IPS DF 19.7 (cell line): ENCODE measurements at places on chromosomes 11 and 22.

DNA sequence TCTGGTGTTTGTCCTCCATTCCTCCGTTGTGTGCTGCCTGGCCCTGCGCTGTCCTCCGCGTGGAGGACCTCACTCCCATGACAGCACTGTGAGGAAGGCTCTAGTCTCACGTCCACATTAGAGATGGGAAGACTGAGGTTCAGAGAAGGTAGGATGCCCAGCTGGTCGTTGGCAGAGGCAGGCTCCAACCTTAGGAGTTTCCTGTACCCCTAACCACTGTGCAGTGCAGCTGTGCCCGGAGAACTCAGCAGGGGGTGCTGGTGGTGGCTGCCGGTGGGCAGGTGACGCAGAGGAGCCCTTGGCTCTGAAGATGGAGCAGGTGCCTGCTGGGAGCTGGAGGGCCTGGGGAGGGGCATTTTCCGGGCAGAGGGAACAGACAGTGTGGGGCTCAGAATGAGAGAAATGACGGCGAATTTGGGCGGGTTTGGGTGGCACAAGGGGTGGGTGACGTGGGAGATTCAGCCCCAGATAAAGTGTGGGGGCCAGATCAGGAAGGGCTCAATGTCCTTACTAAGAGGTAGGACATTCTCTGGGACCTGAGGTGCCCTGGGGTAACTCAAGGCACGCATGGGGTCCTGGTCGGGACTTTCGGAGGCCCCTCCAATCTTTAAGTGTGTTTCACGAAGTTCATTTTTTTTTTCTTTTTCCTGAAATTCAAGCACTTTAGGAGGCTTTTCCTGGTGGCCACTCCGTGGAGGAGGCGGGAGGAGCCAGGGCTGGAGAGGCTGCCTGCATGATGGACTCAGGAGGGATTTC is 535.0 kb downstream of the TBC1D22A start:
- DNase-seq = no peak

- DNase-seq = no peak
Observed at GRCh38 chr11:47478651-47479329, 29.9 kb upstream of the RAPSN start.

GRCh38 chr11:35143297-35144135 is 4.5 kb downstream of the CD44 start:
- no peak for DNase-seq

GRCh38 chr11:11370962-11371303 is 17.9 kb upstream of the CSNK2A3 start:
- DNase-seq = no peak

- DNase-seq = no peak
Observed at GRCh38 chr11:27640954-27641353, 59.3 kb downstream of the BDNF start.

DNA sequence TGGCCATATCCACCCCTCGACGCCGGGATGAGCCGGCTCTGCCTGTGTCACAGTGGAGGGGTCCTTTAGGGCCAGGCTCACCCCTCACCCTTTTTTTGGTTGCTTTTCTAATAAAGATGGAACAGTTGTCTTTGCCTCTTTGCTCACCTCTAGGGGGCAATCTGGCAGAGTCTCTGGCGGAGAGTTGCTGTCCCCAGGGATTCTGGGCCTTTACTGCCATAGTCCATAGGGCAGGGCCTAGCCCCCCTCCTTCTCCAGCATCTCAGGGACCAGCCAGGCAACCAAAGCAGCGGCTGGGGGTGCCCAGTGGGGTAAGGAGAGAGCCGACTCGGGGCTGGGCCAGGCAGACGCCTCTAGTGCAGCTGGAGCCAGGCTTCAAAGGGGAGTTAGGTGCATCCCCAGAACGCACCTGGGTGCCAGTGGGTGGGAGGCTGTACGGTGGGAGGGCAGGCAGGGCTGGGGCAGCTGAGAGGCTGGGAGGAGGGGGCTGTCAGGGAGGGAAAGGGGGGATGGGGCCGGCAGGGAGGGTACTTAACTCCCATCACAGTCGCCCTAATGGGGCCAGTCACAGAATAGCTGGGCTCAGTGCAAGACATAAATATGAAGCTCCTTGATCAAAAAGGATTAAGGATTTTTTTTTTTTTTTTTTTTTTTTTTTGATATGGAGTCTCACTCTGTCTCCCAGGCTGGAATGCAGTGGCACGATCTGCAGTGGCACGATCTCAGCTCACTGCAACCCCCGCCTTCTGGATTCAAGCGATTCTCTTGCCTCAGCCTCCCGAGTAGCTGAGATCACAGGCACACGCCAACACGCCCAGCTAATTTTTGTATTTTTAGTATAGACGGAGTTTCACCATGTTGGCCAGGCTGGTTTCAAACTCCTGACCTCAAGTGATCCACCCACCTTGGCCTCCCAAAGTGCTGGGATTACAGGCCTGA is 2.5 kb upstream of the SUSD2 start:
- no peak for DNase-seq
